ENCODE measurements at places on chromosomes 3 and 15.

DNA sequence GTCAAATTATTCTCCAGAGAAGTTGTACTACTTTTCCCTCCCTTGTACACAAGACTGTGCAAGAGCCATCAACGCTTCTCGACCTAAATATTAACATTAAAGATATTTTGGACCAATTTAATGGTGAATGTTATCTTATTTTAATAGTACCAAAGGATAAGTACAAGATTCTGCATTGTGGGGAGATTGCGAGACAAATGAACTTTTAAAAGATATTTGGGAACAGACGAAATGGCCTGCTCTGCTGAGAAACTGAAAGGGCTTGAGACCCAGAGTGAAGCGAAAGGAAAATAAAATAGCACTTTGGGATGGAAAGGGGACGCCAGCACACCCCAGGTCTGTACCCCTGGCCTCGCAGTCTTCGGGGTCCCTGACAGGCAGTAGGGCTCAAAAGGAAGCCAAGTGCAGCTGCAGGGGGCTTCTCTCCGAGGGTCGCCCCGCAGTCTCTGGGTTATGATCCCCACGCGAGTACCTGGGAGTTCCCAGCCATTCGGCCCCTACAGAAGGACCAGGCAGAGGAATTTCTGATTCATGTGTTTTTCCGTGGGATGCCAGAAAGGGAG, 97.6 kb upstream of the VGLL3 start:
- DNase-seq, result no peak

DNA sequence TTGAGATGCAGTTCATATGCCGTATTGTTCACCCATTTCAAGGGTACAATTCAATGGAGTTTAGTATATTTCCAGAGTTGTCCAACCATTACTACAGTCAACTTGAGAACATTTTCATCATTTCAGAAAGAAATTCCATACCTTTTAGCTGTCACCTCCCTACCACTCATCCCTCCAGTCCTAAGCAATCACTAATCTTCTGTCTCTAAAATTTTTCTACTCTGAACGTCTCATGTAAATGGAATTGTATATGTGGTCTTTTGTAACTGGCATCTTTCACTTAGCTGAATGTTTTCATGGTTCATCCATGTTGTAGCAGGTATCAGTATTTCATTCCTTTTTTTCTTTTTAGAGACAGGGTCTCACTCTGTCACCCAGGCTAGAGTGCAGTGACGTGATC, 51.1 kb downstream of the CMTM7 start:
- no peak for DNase-seq

DNA sequence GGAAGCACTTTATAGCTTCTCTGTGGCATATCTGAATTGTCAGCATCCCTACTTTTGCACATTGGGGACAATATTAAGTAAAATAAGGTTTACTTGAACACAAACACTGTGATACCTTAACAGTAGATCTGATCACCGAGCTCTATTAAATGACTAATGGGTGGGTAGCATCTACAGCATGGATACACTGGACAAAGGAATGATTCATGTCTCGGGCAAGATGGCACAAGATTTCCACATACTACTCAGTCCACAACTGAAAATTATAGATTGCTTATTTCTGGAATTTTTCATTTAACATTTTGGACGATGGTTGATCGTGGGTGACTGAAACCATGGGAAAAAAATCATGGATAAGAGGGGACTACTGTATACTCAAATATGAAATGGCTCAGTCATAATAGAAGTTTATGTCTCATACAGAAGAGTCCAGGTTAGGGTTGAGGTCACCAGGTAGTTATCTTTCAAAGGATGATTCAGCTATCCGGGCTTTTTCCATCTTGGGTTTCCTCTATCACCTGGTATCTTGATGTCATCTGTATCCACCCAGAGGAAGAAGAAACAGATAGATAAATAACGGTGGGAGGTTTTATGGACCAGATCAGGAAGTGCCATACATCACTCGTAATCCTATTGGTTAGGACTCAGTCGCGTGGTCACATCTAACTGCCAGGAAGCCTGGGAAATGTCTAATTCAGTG, 320.0 kb upstream of the RARB start:
- DNase-seq, result no peak

- no peak for DNase-seq
Observed at GRCh38 chr3:138984816-138985215, 21.3 kb downstream of the PRR23A start.

DNA sequence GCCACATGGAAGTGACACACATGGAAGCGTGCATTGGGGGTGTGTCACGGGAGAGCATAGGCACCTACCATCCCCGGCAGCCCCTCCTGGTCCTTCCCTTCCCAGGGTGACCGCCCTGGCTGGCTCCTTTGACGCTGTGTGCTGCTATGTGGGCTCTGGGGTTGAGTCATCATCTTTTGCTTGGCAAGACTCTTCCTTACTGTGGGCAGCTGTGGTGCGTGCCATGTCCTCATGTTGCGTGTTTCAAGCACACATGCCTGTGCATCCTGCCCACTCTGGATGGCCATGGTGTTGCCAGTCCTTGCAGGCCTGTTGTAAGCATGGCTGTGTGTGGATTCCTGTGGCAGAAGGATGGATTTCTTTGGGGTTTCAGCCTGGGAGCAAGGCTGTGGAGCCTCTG, 14.0 kb downstream of the PLXNA1 start:
- DNase-seq, result no peak

DNA sequence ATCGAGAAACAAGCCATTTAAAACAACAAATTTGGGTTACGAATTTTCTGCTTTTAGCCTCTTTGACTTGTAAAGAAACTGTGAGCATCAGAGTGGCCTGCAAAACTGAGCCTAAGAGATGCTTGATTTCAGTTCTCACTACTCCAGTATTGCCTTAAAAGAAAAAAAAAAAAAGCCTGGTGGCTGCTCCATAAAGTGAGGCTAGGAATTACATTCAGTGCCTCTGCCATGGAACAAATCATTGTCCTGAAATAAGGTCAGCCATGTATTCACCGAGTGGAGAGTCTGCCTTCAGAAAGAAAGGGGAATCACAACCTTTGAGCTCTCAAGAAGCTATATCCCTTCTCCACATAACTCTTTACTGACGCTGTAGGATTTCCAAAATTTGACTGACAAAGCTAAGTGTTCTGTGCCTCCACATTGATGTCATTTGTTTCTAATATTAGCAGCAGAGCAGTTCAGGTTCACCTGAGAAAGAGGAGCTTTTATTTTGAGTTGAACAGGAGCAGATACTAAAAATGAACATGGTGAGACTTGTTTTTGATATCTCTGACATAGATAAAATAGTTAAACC, 137.3 kb downstream of the SSR3 start:
- DNase-seq, result no peak

GRCh38 chr3:140135461-140135860, 200.5 kb downstream of the CLSTN2 start:
- no peak for DNase-seq

DNA sequence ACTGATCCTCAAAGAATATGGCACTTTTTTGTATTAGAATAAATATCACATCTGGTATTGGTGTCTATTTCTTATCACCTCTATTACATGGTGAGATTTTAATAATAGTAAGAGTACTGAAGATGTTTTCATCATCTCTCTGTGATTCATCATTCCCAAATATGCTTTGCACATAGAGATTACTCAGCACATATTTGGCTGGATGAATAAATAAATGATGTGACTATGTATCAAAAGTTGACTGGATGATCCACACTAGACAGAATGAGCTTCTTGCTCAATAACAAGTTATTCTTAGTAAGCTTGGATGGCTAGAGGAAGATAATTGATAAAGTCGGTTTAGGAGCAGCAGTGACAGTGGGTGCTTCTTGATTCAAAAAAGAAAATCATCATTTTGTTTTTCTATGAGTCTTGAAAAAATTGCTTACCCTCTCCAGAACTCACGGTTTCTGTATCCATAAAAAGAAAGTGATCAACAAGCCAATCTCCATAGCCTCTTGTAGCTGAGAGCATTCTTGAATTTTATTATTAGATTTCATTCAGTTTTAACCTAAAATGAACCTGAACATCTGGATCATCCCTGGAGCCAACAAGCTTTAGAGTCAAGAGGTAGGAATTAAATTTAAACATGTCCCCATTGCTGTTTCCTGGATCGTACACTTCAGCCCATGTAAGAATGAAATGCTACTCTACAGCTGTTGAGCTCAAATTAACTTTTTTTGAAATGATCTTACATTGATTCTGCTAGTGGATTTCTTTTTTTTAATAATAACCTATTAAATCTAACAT, 104.8 kb upstream of the OSTN start:
- no peak for DNase-seq

DNA sequence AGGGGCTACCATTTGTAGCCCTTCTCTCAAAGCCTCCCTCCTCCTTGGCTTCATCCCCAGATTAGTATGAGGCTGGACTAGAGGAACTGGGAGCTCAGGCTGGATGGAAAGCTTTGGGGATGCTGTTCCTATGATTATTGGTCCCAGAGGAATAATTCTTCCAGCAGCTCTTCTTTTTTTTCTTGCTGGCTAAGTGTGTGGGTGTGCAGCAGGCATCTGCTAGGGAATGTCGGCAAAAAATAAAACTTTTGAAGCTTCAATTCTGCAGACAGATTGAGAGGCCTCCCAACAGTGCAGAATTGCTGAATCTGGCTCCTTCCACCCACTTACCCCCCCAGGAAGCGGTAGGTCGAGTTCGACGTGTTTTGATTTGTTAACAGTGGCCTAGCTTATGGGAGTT, 138.5 kb upstream of the ANKRD28 start:
- DNase-seq, result no peak

DNA sequence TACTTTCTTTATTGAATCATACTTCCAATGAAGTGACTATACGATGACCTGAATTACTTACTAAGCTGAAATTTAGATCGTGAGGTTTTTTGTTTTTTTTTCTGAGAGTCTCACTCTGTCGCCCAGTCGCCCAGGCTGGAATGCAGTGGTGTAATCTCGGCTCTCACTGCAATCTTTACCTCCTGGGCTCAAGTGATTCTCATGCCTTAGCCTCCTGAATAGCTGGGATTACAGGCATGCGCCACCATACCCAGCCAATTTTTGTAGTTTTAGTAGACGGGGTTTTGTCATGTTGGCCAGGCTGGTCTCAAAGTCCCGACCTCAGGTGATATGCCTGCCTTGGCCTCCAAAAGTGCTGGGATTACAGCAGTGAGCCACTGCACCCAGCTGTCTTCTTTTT, 28.7 kb downstream of the SPPL2A start:
- no peak for DNase-seq

GRCh38 chr3:34107669-34108068, 309.2 kb downstream of the PDCD6IP start:
- no peak for DNase-seq

DNA sequence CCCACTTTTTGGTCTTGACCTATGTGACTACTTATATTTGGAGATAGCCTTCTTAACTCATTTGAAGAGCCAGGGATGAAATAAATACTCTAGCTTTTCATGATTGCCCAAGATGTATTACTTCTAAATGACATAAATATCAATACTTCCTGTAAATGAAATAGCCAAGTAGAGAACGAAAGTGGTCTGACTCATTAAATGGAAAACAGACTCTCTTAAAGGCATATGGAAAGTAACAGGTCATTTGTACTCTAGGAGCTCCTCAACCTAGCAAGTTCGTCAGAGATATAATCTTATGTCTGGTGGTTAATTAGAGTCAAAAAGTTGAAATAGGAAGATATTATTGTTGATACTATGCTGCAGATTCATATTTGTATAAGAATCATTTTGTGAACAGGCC, 1105.4 kb downstream of the TUSC7 start:
- no peak for DNase-seq

DNA sequence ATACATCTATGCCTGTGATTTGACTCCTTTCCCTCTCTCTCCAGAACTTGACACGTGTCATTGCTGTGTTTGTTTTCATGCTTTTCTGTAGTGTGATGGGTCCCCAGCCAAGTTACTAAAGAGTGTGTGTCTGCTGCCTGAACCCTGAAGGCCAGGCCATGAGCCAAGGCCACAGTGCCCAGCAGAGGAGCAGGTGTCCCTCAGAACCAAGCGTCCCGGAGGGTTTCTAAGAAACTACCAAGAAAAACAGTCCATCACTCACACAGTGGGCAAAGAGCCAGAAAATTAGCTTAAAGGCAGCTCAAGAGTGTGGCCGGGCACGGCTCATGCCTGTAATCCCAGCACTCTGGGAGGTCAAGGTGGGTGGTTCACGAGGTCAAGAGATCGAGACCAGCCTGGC, 35.2 kb downstream of the FBXO45 start:
- no peak for DNase-seq

DNA sequence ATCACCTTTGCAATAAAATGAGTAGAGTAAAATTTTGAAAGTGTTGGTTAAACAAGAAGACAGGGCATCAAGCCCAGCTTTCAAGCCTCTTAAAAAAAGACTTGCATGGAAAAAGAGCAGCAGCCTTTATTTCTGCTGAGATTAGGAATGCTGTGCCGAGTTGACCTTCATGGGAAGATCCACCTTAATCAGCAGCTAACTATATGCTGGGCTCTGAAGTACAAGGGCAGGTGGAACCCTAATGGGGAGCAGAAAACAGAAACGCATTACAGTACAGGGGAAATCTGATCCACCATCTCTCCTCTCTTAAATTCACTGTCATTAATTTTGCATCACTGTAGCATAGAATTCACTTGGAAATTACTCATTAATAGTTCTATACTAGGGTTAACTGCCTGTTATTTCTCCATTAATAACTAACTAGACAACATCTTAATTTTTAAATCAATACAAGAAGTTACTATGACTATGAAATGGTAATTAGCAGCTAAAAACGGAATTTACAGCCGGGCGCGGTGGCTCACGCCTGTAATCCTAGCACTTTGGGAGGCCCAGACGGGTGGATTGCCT, 133.6 kb downstream of the GHSR start:
- DNase-seq, result no peak

DNA sequence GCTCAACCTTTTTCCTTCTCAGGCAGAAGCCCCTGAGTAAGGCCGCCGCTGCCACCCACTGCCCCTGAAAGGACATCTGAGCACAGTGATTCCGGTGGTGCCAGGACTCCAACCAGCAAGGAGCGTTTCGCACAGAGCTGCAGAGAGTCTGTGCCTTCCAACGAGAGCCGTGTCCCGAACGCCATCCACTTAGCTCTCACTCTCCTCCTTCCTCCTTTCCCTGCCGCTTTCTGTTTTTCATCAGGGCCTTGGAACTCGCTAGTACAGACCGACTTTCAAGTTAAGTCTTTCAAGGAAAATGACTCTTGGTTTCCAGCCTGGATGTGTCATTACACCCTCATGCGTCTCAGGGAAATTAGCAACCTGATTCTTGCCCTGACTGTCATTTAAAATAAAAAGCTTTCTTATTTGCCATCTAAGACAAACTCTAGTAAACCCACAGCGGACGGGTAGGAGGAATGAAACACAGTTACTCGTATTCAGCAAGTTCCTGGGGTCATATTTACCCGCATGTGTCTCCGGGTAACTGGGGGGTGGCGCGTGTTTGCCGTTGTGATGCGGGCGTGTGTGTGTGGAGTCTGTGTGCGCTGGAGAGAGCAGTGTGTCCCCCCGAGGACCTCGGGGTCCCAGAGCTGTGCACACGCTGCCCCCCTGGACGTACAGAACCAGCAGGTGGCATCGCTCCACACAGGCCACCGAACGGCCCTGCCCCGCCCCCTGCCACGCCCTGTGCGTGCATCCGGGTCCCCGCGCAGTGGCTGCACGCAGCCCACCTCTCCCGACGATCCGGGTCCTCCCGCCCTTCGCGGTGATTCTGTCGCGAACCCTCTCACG, 30.4 kb upstream of the ALDH1A3 start:
- DNase-seq, result no peak
